ENCODE measurements at places on chromosomes 3 and 15. TPM values are rescaled to one million over a fixed set of nuclear protein-coding genes. Genes with fewer than 3 reads are reported as not detected.

EPHB3 gene
- total RNA-seq = 1.3 TPM

DPPA2 gene
- not detected for total RNA-seq

PRTG gene
- total RNA-seq = 1.4 TPM

GOLGA6A gene
- not detected for total RNA-seq

DNA sequence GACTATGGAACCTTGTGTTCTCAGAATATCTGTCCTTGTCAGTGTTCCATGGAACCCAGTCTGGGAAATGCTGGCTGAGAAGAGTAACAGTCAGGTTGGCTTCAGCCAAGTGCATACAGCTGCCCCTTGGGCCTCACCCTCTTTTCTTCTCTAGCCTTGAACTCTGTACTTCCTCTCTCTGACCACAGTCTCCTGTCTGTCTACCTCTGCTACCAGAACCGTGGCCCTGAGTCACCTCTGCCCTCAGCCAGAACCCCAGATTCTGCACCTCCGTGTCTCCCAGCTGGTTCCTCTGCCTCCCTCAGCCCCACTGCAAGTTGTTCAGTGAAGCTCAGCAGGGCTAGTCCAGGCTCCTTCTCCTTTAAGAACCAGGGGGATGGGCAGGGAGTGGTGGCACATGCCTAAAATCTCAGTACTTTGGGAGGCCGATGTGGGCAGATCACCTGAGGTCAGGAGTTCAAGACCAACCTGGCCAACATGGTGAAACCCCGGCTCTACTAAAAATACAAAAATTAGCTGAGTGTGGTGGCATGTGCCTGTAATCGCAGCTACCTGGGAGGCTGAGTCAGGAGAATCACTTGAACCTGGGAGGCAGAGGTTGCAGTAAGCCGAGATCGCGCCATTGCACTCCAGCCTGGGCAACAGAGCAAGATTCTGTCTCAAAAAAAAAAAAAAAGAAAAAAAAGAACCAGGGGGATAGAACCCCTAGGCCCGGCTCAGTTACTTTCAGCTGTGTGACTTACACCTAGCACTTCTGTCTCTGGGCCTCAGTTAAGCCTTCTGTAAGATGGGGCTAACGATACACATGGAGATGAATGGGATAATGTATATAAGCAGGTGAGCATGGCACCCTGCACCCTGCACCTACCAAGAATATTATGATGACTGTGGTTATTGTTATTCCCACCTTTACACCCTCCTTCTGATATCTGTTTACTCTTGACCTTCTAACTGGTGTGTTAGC lies 24.3 kb upstream of the TATDN2 start:
- no peak for DNase-seq

DNA sequence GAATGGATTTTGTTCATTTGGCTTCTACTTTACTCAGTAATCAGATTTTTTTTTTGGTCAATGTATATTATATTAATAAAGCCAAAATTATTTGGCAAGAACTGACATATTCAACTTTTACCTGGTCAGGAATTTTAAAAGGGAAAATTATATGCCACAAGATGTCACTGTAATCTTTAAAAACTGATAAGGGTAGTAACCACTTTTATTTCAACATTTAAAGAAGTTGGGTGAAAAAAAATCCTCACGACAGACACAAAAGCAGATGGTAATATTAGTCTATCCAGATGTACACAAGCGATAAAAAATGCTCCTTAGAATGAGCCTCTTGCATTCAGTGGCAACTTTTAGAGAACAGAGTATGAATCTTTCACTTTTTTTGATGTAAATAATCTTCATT lies 101.9 kb downstream of the SERPINI1 start:
- DNase-seq = no peak

DNA sequence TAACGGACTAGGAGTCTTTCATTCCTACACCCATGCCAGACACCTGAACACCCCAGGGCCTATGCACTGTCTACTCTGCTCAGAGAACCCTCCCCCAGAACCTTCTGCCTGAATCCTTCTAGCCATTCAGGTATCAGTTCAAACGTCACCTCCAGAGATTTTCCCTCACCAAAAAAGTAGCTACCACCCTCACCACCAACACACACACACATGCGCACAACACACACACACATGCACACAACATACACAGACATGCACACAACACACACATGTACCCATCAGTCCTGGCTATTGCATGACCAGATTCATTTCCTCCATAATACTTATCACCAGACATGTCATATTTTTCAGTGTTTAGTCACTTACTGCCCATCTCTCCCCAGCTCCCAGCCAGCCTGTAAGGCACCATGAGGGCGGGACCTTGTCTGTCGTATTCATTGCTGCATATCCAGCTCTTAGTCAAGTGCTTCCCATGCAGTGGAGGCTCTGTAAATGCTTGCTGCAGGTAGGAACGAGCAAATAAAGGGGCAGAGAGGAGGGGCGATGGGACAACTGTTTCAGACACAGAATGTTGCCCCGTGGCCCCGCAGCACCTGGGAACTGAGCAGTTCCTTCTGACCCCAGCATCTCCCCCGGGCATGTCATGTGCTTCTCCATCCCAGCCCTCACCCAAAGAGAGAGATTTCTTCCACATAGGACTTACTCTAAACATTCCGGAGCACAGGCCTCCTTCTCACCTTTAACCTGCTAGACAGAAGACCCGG lies 29.2 kb downstream of the XXYLT1 start:
- DNase-seq = no peak

Measured in right cardiac atrium (tissue), 5 donors.